Cardiac septum (tissue), 1 donor: ENCODE measurements at places on chromosomes 3 and 15. TPM values are rescaled to one million over a fixed set of nuclear protein-coding genes. Genes with fewer than 3 reads are reported as not detected.

Gene SERPINI1
- 10.5 TPM for total RNA-seq

Gene MAP1A
- 182 TPM for total RNA-seq

Gene ITPKA
- total RNA-seq = 1.0 TPM

Gene SHF
- 4.2 TPM for total RNA-seq

Gene DISP2
- 1.2 TPM for total RNA-seq

Gene EPHA3
- 9.2 TPM for total RNA-seq

Gene CCDC39
- total RNA-seq = not detected

Gene PEX11A
- total RNA-seq = 5.0 TPM

Gene FAM162A
- total RNA-seq = 109 TPM

Gene STXBP5L
- total RNA-seq = not detected

Gene CATSPER2
- total RNA-seq = 3.0 TPM

Gene PLCL2
- 27.0 TPM for total RNA-seq
